ENCODE measurements at places on chromosomes 2 and 18.

GRCh38 chr2:204535356-204535755 lies 9.9 kb upstream of the PARD3B start:
- DNase-seq, result no peak

DNA sequence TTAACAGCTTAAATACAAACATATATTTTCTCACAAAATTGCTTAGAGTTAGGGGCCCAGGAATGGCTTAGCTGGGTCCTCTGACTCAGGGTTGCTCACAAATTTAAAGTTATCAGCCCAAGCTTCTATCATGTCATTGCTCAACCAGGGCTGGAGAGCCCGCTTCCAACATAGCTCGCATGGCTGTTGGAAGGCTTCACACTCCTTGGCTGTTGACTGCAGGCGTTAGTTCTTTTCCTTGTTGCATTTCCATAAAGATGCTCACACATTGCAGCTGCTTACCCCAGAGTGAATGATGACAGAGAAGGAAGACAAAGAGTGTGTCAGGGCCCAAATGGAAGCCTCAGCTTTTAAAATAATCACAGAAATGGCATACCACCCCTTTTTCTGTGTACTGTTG lies 62.9 kb upstream of the TFPI start:
- no peak for DNase-seq

DNA sequence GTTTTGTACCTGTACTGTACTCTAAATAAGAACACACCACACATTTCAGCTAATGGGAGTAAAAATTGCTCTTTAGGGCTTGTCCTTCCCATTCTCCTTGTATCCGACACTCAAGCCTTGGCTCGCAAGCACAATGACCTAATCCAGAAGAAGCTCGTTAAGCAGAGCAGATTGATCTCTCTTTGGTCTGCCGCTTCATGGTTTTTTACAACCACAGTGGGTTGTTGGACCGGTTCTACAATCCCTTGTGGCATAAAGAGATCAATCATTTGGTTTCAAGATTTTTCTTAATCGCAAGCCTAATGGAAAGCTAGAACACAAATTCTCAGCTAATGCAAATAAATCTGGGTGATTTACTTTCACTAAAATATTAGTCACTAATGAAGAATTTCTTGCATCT lies 662.1 kb downstream of the LRP1B start:
- DNase-seq, result peak; percentile 45

- no peak for DNase-seq
These were observed 175.2 kb downstream of the METTL4 start for GRCh38 chr18:2396162-2396505.

DNA sequence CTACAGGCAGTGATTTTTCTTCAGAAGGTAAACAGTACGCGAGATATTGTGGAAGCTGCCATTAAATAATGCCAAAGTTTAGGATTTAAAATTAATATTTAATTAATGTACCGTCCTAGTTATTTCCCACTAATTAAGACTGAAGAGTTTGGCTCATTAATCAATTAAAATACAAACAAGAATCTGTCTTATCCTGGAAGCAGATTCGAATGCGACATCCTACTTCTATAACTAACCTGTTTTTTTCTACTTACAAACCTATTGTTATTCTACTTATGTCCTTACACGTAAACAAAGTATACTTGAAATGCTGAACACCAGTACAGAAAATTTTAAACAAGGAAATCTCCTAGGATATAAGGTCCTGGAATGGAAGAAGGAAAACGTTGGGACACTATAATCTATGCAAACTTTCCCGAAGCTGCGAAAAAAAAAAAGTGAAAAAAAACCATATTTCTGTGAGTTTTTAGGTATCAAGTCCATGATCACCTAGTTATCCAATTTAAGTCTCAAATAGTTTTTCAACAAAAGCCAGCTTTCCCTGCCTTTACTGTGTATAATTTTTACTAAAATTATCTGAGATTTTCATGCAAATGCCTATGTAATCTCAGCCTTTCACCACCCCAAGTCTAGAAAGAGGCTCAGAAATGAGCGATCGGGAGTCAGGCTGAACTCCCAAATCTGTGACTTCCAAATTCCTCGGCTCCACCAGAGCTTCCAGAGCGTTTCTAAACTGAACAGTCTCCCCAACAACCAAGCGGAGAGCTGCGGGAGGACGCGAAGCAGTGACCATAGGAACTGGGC lies 1.2 kb upstream of the C2orf15 start:
- DNase-seq, result no peak

DNA sequence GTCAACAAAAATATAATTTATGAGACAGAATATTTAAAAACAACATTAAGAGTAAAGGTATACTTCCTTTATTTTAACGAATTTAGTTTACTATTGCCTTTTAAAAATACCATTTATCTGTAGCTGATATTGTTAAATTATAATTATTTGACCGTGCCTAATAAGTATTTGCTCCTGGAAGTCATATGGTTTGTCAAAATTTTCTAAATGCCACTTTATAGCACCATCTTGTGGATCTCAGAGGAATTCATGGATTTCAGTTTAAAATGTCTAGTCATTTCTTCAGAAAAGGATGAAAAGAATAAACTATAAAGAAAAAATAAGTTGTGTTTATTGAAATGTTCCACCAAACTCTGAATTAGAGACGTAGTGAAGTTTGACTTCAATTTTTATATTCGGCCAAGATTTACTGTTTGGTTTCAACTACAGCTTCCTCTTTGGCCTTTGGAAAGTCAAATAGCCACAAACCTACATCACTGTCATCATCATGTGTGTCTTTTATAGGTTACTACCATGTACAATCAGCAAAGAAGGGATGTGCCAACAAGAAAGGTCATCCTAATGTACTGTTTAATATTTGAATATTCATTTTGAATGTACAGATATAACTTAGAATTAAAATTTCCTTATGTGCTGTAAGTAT lies 10.3 kb upstream of the FTCDNL1 start:
- DNase-seq, result no peak

GRCh38 chr2:36801088-36801487 lies 104.6 kb downstream of the VIT start:
- DNase-seq, result no peak

GRCh38 chr2:38613849-38614213 lies 11.1 kb upstream of the HNRNPLL start:
- DNase-seq, result no peak

GRCh38 chr2:69195706-69196105 lies 182.7 kb downstream of the ANTXR1 start:
- DNase-seq, result no peak

DNA sequence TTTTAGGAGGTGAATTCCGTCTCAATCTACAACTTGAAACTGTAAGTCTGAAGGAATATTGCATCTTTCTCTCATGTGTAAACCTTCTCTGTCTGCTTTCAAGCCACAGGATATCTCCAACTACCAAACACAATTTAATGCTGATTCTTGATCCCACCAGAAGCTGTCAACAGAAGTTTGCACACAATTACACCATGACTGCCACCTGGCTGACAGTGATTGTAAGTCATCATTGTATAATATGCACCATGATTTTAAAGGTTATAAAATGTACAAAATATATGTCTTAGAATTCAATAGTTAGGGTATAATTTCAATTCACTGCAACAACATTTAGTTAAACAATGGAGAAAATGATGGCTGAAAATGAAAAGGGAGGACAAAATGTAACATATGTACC lies 18.4 kb downstream of the PREPL start:
- no peak for DNase-seq

GRCh38 chr2:128347701-128348539 lies 29.3 kb upstream of the HS6ST1 start:
- peak; percentile 74 for DNase-seq

GRCh38 chr2:210663631-210664089 lies 107.3 kb downstream of the CPS1 start:
- no peak for DNase-seq

GRCh38 chr18:50013363-50014138 lies 181.4 kb downstream of the MYO5B start:
- no peak for DNase-seq

- DNase-seq, result no peak
These were observed 60.6 kb downstream of the SERTAD2 start for GRCh38 chr2:64593035-64593655.

GRCh38 chr18:3110034-3110752 lies 97.2 kb upstream of the LPIN2 start:
- DNase-seq, result no peak

DNA sequence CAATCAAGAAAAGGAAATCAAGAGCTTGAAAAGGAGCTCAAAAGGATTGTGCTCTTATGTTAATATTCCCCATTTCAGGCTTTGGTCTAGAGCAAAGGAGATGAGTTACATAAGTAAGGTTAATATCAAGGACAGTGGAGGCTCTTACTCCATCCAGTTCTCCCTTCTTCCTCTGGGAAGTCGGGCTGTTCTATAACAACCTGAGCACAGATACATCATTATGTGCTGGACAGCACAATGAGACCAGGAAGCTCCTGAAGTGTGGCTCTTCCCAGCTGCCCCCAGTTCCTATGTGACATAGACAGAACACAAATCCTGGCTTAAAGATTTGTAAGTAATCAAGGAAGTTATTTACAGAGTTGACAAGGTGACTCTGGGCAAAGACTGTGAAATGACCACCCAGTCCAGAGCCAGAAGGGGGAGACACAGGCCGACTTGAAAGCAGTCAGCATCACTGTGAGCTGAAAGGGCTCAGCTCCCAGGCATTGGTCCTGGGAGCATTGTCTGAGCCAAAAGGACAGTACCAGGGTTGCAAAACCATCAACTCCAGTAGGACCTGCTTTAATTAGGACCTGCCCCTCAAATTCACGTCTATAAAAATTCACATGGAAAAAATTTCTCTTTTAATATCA lies 917.6 kb upstream of the ACVR2A start:
- peak; percentile 57 for DNase-seq

- no peak for DNase-seq
These were observed 7.3 kb upstream of the PLEK start for GRCh38 chr2:68357605-68358337.

- no peak for DNase-seq
These were observed 1097.9 kb upstream of the CNTNAP5 start for GRCh38 chr2:122927197-122927596.

GRCh38 chr2:40915651-40916050 lies 463.8 kb upstream of the SLC8A1 start:
- no peak for DNase-seq

DNA sequence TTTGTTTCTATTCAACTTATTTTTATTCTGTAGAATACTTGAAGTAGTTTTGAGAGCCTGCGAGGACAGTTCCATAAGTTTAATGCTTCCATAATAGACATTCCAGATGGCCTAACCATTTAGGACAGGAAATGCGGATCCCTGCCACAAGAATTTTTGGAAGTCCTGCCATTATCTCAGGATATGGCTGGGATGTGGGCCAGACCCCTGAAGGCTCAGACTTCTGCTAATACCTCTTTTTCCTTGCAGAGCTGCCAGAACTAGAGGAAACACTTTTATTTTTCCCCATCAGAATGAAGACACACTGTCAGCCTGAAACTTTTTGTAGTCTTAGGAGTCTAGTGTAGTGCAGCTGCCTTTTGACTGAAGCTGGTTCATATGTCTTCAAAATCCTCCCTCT lies 806.5 kb downstream of the TDRD15 start:
- DNase-seq, result no peak

DNA sequence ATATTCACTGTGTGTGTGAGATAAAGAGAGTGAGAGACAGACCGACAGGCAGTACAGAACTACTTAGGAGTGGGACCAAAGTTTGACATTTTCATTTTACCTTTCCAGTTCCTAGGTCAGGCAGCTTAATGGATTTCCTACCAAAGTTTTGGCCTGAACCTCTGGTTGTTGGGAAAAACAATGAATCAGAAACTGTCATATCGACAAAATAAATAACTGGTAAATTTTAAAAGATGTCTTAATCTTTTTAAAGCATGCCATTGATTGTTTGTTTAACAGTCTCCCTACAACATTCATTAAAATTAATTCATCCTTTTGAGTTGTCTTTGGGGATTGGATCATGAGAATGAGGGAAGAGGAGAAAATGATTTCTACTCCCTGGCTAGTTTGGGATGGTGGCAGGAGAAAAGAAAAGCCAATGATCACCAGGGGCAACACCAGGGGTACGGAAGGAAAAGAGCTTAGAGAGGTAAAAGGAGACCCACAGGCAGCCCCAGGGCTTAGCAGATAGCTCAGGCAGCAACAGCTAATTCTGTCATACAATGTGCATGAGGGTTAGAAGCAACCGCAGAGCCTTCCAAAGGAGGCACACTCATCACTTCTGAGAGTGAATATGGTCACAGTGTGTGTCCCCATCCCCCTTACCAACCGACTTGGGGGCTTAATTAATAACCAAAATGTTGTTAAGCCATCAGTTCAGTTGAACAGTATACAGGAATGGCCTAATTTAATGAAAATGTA lies 98.5 kb downstream of the CCDC141 start:
- no peak for DNase-seq

GRCh38 chr2:230944757-230945372 lies 19.8 kb upstream of the GPR55 start:
- DNase-seq, result no peak

GRCh38 chr2:43027097-43027873 lies 199.1 kb downstream of the ZFP36L2 start:
- DNase-seq, result no peak

GRCh38 chr2:124310671-124311070 lies 285.6 kb downstream of the CNTNAP5 start:
- no peak for DNase-seq

DNA sequence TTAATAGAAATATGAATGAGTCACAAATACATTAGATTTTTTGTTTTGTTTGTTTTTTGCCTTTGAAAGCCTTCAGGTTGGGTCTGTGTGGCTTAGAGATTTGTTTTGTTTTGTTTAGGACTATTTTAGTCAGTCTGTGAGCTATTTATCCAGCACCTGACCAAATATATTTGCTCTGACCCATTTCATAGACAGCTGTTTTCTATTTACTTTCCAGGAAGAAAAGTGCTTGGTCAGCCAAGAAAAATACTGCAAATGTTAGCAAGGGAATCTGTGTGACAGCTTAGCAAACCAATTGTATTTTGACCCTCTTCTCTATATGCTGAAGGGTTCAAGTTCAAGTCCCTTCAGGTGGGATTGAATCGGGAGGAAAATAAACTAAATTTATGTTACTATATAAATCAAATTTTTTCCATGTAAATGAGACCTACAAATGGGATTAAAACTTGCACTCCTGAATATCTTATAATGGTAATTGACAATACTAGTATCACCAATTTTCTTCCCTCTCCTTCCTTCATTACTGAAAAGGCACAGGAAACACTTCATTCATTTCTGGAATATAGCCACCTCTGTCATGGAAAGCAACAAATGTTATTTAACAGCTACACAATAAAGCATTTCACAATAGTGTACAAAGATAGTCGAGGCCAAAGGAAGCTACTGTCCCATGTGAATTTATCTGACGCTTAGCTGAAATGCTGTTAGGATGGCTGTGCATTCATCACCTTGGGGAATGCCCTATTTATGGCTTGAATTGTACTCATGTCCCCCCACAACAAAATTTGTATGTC lies 23.1 kb upstream of the KLF7 start:
- DNase-seq, result no peak

DNA sequence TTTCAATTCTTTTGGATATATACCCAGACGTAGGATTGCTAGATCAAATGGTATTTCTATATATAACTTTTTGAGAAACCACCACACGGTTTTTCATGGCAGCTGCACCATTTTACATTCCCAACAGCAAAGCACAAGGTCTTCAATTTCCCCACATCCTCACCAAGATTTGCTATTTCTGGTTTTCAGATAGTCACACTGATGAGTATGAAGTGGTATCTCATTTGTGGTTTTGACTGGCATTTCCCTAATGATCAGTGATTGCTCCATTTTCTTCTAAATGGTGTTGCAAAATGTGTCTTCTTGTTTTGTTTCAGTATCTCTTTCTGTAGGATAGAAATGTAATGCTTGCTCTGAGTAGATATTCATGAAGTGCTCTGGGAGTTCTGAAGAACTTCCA lies 52.0 kb downstream of the ANKRD44 start:
- no peak for DNase-seq
